ENCODE measurements at places on chromosomes 5 and 9.

DNA sequence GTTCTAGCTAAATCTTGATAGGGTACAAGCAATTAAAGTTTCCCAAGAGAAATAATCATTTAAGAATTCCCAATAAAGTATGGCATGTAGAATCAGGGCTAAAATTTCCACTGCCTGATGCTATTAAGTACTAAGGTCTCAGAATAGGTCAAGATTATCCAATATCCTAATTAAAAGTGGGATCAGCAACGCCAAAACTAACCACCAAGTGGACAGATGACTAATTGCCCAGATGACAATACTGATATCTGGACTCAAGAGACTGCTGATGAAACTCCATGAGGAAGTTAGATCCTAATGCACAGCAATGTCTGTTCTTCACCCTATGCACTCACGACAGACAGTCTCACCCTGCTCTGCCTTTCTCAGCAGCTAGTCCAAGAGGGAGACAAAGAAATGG is 14.3 kb downstream of the DEPDC1B start:
- no peak for DNase-seq

GRCh38 chr9:6644346-6645104 is 1.0 kb downstream of the GLDC start:
- DNase-seq, result no peak

DNA sequence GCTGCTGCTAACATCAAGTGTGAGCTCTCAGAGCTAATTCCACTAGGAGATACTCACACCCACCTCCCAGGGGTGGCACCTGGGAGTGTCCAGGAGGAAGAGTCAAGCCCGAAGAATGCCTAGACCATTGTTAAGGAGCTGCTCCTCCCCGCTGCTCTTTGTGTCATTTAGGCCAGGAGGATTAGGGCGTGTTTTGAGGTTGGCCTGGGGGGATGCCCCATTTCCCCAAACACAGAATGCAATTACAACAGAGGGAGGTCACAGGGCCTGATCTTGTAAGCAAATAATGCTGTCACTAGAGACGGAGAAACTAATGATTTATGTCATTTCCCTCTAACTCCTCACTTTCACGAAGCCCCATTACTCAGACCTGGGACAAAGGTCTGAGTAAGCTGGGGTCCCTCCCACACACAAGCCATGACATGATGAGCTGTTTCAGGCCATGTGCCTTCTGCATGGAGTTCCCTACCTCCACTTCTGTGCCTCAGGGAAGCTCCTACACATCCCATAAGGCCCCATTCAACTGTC is 312.5 kb downstream of the ACTL7B start:
- DNase-seq, result no peak

GRCh38 chr9:113868501-113868900 is 7.6 kb upstream of the ZNF618 start:
- DNase-seq, result no peak

- no peak for DNase-seq
These were observed 303.5 kb downstream of the PLK2 start for GRCh38 chr5:58156361-58156760.

GRCh38 chr9:99105152-99106043 is 485 bp downstream of the TGFBR1 start:
- peak; percentile 4 for DNase-seq

- DNase-seq, result no peak
These were observed 26.3 kb downstream of the NR3C1 start for GRCh38 chr5:143376911-143377813.

- no peak for DNase-seq
These were observed 68.1 kb downstream of the GALNT10 start for GRCh38 chr5:154258531-154259217.

GRCh38 chr5:74122175-74122574 is 496.2 kb downstream of the ARHGEF28 start:
- no peak for DNase-seq

DNA sequence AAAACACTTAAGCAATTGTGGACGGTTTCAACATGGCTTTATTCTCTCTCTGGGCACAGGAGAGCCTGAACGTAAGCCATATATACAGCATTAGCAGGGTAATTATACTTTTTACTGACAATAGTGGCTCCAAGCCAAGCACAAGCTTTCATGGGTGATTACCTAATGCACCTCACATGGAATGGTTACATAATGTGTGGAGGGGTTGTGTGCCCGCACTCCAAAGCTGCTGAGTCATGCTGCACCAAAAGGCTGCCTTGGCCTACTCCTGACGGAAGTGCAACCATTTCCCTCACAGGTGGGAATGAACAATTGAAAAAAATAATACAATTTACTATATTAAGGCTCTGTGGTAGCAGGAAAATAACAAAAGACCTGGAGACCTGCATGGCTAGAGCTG is 86.5 kb upstream of the ATP10B start:
- DNase-seq, result peak; percentile 63

DNA sequence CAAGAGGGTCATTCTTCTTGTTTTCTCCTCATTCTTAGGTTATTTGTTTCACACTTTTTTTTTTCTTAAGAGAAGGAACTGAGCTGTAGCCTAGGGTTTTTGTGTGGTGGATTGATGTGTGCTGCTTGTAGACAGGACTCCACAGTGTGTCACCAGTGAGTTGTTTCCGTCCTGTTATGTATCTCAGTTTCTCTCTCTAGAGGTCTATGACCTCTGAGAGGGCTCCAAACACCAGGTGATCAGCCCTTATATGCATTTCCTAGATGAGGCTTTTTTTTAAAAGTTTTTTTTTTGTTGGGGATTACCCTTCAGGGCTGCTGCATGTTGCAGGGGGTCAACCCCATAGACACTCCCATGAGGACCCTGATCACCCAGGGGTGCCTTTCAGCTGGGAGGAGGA is 124.2 kb upstream of the MAST4 start:
- no peak for DNase-seq

GRCh38 chr9:19533373-19533772 is 124.6 kb downstream of the ACER2 start:
- DNase-seq, result no peak

- DNase-seq, result no peak
These were observed 251.1 kb downstream of the EBF1 start for GRCh38 chr5:158848634-158849033.

GRCh38 chr9:72703574-72703973 is 182.2 kb downstream of the TMC1 start:
- no peak for DNase-seq

DNA sequence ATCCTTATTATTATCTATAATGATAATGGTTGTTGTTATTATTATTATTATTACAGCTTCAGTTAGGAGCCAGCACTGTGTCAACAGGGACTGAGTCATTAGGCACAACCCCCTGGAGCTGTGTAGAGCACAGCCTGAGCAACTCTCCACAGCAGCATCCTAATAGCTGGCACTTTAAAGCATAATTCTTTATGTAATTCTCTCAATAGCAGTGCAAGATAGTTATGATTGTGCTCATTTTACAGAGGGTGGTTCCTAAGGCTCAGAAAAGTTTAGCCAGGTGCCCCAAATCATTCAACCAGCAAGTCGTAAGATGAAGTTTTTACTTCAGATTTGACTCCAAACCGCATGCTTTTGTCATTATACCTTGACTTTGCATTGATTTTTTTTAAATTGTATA is 390.3 kb downstream of the ANXA1 start:
- no peak for DNase-seq

- DNase-seq, result no peak
These were observed at the start of gene ADAMTS2 for GRCh38 chr5:179345433-179346321. TSS of gene ADAMTS2 (minus strand) at chr5:179345461. CDS start at chr5:179345328, 133 bp downstream.

GRCh38 chr5:43193181-43193893 is 1.3 kb downstream of the NIM1K start:
- DNase-seq, result peak; percentile 16

GRCh38 chr5:32022638-32023037 is 151.5 kb downstream of the GOLPH3 start:
- DNase-seq, result no peak

DNA sequence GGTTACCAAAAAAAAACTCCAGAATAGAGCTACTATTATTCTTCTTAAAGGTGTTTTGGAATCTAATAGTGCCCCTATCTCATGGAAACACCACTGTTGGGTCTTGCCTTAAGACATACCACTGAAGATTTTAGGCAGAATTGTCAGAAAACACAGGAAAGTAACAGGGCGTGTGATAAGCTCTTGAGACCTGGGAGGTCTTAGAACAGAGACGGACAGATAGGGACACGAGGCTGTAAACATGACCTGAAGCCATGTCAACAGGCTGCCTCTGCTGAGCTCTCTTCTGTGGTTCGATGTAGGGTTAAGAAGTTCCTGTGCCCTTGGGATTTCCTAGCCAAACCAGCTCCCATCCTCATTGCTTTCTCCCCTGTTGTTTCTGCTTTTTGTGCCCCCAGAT is 69.3 kb downstream of the CTSL start:
- DNase-seq, result no peak

DNA sequence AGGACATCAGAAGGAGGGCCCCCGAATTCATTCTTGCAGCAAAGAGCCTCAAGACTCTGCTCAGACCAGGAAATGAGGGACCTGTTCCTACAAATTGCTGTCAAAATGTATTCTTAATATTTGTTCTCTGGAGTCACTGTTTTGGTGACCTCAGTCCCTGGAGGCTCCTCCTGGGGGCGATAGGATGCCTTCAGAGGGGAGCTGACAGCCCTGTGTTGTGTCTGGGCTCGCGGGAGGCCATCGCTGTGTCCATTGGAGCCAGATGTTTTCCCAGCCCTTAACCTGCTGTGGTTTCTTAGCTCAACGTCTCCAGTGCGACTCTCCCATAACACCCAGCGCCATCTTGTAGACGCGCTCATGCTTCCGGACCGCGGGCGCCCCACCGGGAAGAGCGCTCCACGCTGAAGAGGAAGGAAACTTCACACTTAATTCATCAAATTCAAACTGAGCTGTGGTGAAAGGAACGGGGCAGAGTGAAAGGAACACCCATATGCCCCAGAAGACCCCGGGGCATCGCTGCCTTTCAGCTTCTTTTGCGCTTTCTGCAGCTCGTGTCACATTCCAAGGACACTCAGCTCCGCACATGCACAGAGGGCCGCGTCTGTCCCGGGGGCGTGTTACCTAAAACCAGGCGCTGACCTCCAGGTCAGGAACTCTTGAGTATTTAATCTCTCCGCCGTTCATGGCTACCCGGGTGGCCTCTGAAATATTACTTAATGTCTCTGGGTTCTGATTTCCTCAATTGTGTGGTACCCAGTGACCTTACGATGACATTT is 112.3 kb upstream of the GDNF start:
- DNase-seq, result no peak

DNA sequence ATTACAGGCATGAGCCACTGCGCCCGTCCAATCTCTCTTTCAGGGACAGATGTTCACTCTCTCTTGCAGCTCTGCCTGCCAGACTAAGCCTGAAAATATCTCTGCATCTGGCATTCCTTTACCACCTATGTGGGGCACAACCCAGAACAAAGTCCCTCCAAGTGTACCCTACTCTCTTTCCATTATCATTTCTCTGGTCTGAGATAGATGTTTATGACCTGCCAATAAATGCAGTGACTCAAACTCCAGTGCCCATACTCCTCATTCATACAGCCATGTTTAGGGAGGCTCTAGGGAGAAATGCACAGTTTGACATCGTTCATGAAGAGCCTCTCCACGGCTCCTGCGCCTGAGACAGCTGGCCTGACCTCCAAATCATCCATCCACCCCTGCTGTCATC is at the start of gene BTNL3:
Gene BTNL3, plus strand, starts transcription at position 255 of the 400 bp plus-strand sequence. CDS start 183 bp downstream, outside the sequence.
- DNase-seq, result no peak

- no peak for DNase-seq
These were observed 160.7 kb upstream of the MEF2C start for GRCh38 chr5:89043676-89044075.

- no peak for DNase-seq
These were observed 18.0 kb upstream of the CXCL14 start for GRCh38 chr5:135596788-135597187.

- DNase-seq, result peak; percentile 26
These were observed 859 bp downstream of the CSNK1G3 start for GRCh38 chr5:123512611-123513461.

DNA sequence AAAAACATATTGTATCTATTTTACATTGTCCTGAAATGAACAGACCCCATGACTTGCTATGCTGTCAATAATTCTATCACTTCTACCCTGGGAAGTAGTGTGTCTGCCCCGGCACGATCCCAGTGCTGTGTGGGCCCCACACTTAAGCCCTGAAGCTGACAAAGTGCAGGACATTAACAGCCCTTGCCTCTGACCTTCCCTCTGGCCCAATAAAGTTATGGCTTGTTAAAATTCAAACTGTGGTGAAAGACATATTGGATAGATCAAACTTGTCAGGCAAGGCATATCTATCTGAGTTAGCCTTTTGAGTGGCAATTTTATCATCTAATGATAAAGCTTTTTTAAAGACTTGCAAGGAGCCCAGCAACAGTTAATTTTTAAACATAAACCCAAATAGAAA is 229.2 kb downstream of the SPOCK1 start:
- no peak for DNase-seq

- peak; percentile 7 for DNase-seq
These were observed 2.8 kb downstream of the GBGT1 start for GRCh38 chr9:133160742-133161546.

- DNase-seq, result no peak
These were observed 476.2 kb downstream of the SEMA5A start for GRCh38 chr5:9069650-9070049.

DNA sequence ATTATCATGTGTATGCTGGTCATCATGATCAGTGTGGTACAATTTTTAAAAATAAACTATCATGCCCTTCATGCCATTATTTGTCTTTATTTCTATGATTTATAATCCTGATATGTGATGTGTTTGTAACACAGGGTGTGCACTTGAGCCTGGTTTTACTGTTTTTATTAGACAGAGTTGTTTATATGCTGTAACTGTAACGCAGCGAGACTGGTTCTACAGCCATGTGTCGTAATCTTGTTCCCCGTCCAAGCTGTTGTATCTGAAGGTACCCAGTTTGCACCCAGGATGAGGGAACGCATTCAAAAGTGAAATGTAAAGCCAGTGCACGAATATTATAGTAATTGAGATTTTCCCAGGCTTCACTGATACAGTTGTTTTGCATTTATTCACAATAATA is 28.2 kb downstream of the SNX18 start:
- DNase-seq, result no peak

GRCh38 chr5:96657068-96657467 is 5.1 kb upstream of the CAST start:
- no peak for DNase-seq

All from NCI-H2081 (cell line).